ENCODE measurements at places on chromosomes 1 and 21. TPM values are rescaled to one million over a fixed set of nuclear protein-coding genes. Genes with fewer than 3 reads are reported as not detected.

Gene ADAMTS4
- total RNA-seq = 4.6 TPM

Gene CNIH3
- total RNA-seq = 7.0 TPM

DNA sequence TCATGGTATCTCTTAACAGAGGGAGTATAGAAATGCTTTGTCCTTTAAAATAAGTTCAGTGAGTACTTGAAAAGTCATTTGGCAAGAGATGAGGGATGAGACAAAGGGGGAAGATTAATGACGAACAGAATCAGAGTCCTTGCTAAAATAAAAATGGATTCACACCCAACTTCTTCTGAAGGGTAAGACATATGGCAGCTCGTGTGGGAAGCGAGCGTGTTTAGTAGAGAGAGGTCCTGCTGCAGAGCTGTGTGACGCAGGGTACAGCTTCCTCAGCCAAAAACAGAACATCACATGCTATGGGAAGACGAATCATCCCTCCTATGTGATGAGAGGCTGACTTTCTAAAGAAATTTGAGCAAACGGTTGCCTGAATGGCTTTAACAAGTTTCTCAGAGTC, 158.5 kb upstream of the LMO4 start:
- H3K27ac ChIP-seq = no peak overlapping the region
- DNase-seq = no peak
- H3K4me3 ChIP-seq = no peak overlapping the region
- H3K27me3 ChIP-seq = no peaks in the 10 kb centered on the region
- no peaks in the 10 kb centered on the region for H3K36me3 ChIP-seq

- H3K27ac ChIP-seq = no peak overlapping the region
- no peak overlapping the region for H3K4me3 ChIP-seq
- no peaks in the 10 kb centered on the region for H3K27me3 ChIP-seq
- peak; percentile 67 for DNase-seq
These were observed 70.2 kb downstream of the EDEM3 start for GRCh38 chr1:184684285-184685074.

DNA sequence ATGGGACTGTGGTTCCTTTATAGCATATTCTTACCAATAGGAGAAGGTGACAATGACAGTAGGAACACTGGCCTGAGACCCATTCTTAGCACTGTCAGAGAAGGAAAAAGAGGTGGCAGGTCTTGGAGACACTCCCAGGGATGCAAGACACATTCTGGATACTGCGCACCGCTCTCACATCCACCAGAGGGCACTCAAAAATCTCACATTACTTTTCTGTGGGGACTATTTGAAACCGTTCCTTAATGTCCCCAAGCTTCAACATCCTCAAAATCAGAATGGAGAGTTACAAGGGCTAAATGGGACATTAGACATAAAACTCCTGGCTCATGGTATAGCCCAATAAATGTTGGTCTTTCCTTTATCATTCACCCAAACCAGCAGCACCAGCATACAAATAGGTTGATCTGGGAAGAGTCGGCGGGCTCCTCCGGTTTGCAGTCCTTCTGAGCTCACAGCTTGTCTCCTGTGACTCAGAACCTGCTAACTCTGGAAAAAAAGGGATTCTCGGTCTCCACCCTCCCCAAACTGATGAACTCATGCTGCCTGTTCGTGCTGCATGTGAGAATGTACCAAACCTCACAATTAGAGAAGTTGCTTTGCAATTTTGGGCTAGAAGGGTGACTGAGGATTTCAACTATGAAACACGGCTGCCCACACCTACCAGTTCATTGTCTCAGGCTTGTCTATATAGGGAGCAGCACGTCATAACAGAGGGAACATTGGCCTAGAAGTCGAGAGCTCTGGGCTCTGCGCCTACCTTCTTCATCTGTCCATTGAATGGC, 40.2 kb downstream of the IL12RB2 start:
- H3K4me1 ChIP-seq = no peaks in the 10 kb centered on the region
- H3K27ac ChIP-seq = no peak overlapping the region
- peak; percentile 32 for DNase-seq
- no peak overlapping the region for H3K4me3 ChIP-seq

GRCh38 chr1:68808351-68808750, 311.5 kb upstream of the DEPDC1 start:
- no peaks in the 10 kb centered on the region for H3K27me3 ChIP-seq
- no peak overlapping the region for H3K27ac ChIP-seq
- H3K4me1 ChIP-seq = no peaks in the 10 kb centered on the region
- H3K36me3 ChIP-seq = no peaks in the 10 kb centered on the region
- no peak overlapping the region for H3K4me3 ChIP-seq

DNA sequence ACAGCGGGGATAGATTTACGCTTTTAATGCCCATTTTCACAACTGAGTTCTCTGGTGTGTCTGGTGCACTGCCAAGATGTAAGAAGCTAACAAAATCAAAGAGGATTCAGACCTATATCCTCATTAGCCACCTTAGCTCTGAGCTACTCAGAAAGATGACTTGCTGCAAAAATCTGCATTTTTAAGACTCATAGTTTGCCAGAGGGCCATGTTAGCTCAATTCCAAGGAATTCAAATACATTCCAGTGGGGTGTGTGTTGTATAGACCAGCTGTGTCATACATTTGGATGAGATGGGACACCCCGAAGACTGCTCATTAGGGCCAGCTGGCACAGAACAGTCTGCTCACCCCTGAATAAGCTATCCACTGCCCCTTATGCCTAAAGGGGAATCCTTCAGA, 8.9 kb downstream of the DENND2D start:
- peaks cover 8% of the 10 kb centered on the region for H3K36me3 ChIP-seq
- H3K4me1 ChIP-seq = peaks cover 16% of the 10 kb centered on the region
- H3K27me3 ChIP-seq = no peaks in the 10 kb centered on the region
- H3K27ac ChIP-seq = no peak overlapping the region
- DNase-seq = no peak
- no peak overlapping the region for H3K4me3 ChIP-seq

DNA sequence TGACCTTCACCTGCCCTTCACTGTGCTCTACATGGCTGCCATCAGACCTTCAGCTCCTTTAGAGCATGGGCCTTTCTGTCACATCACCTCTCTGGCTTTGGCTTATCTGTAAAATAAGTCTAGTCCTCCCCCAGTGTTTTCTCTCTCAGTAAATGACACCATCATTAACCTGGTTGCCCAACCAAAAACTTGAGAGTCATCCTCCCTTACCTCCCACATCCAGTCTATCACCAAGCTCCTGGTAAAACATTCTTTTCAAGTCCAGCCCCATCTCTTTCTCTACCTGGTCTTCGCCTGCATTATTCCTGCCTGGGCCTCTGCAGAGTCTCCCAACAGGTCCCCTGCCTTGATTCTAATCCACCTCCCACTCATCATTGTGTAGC, 13.1 kb downstream of the SLC26A9 start:
- no peaks in the 10 kb centered on the region for H3K36me3 ChIP-seq
- no peak for DNase-seq
- H3K27me3 ChIP-seq = no peaks in the 10 kb centered on the region
- peaks cover 27% of the 10 kb centered on the region for H3K4me1 ChIP-seq
- H3K27ac ChIP-seq = no peak overlapping the region
- no peak overlapping the region for H3K4me3 ChIP-seq

DNA sequence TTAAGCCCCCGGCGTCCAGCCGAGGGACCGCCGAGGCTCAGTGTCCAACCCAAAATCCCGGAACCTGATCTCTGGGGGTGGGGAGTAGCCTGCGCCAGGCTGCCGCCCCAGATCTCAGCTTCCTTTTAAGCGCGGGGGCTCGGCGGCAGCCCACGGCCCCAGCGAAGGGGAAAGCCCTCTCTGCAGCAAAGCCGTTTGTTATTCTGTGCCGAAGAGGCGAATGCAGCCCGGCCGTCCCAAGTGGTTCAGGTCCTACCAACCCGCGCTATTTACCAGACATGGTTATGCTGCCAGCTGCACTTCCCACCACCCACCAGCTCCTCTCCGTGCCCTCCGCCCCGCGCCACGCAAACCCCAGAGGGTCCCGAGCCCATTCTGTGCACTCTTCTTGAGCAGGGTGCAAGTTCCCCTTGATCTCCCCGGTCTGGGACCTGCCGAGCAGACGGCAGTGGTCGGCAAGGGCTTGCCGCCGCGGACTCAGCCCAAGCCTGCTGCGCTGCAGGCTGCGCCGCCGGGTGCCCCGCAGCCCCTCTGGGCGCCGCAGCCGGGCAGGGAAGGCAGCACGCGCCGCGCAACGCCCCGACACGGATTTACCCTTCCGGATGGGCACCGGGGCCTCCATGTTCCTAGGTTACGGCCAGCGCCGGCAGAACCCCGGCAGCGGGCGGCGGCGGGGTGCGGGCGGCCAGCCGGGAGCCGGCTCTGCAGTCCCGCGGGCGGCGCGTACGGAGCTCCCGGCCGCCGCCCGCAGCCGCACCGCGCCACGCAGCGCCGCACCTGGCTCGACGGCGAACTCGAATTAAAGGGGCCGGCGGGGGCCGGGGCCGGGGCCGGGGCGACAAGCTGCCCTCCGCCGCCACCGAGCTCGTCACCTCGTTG, 738 bp upstream of the KCNA2 start:
- H3K4me3 ChIP-seq = peak overlapping the region; percentile 50
- no peak for DNase-seq
- H3K27ac ChIP-seq = peak overlapping the region; percentile 2
- H3K4me1 ChIP-seq = peaks cover 5% of the 10 kb centered on the region
- no peaks in the 10 kb centered on the region for H3K27me3 ChIP-seq

DNA sequence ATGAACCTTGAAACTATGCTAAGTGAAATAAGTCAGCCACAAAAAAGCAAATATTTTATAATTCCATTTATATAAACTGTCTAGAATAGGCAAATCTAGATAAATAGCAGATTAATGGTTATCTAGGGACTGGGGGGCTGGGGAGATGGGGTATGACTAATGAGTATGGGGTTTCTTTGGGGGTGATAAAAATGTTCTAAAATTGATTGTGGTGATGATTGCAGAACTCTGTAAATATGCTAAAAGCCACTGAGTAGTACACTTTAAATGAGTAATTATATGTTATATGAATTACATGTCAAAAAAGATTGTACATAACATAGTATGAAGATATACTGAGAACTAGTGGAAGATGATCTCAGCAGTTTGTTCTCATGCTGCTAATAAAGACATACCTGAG, 675.0 kb downstream of the KIF26B start:
- H3K27ac ChIP-seq = no peak overlapping the region
- H3K4me1 ChIP-seq = no peaks in the 10 kb centered on the region
- H3K4me3 ChIP-seq = no peak overlapping the region
- no peak for DNase-seq

DNA sequence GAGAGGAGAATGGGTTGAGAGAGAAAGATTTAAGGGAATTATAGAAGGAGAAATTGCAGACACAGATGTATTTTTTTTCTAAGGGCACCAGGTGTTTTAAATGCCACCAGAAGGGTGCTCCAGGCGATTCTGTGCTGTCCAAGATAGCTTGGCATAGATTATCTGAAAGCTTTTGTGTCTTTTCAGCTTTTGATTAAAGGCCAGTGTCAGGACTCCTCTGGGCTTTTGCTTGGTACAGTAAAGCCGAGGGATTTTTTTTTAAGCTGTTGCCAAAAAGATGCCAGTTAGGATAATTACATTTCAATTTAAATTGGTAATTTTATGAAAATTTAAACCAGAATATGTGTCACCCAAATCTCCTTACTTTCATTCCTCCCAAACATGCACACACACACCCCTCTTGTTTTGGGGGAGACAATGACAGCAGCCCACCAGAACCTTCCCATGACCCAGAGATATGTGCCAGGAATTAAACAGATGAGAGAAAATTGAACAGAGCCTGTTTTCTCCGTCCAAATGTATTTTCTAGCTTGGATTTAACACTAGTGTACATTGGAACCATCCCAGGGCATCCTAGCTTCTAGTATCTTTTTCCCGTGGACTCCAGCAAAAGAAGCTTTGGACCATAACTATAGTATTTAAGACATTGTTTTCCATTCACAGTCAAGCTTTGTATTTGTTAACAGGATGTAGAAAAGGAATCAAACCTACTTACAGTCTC, 670.7 kb upstream of the CXADR start:
- H3K4me3 ChIP-seq = no peak overlapping the region
- no peak overlapping the region for H3K27ac ChIP-seq
- DNase-seq = no peak
- H3K4me1 ChIP-seq = no peaks in the 10 kb centered on the region
- H3K27me3 ChIP-seq = no peaks in the 10 kb centered on the region

All from thyroid gland (tissue), 4 donors.